ENCODE measurements at places on chromosomes 4 and X.

DNA sequence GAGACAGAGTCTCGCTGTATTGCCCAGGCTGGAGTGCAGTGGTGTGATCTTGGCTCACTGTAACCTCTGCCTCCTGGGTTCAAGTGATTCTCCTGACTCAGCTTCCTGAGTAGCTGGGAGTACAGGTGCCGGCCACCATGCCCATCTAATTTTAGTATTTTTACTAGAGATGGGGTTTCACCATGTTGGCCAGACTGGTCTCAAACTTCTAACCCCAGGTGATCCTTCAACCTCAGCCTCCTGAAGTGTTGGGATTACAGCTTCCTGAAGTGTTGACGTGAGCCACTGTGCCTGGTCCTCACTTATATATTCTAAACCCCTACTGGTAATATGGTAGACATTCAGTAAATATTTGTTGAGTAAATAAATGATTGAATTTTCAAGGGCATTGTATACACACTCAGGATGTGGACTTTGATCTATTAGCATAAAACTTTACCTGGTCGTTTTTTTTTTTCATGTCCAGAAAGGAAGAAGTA, 33.0 kb downstream of the MTHFD2L start:
- ATAC-seq: no peak

GRCh38 chr4:20254511-20255250, 3.0 kb downstream of the SLIT2 start:
- ATAC-seq: no peak

GRCh38 chrX:129717892-129718291, 20.9 kb upstream of the XPNPEP2 start:
- ATAC-seq: no peak

DNA sequence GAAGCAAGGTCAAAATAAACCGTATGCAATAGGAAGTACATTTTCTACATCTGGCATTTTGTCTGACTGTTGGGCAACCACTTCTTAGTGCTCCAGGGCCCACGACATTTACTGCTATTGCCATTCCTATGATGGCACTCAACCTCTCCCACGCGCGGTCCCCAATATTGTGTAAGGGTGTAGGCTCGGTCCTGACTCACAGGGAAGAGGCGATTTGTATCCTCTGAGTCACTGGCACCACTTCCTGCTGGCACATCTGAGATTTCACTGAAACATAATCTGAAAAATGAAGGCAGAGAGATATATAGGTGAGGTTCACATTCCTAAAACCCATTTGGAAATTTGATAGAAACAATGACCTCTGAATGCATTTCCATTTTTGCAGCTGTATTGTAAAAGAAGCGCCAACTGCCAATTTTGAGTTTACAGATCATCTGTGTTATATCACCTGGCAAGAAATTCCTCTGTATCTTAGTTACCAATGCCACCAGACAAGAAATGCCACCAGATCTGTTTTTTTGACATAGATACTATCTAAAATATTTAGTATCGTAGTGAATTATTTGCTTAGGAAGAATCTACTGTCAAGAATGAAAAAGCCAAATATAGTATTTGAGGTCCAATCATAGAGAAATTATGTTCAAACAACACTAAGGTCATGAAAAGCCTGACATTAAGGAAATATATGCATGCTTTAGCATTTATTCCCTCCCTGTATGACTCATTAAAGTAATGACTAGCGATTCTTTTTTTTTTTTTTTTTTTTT, 9.8 kb downstream of the EREG start:
- ATAC-seq: no peak

- no peak for ATAC-seq
Measured at GRCh38 chr4:94455081-94455480, 3.3 kb downstream of the PDLIM5 start.

DNA sequence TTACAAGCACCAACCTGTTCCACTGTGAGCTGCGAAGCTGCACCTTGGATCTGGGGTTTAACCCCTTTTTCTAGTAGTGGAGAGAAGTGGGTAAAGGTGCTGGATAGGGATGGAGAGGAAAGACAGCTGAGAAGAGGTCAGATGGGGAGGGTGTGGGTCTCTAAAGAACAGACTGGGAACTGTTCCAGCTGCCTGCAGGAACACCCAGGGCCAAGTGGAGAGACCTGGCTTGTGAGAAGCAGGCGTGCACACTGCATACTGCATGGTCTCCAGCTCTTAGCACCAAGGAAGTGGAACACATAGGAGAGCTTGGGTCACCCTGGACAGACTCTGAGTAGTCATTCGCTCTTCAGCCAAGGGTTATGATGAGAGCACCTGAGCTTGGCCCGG, 16.1 kb downstream of the BCOR start:
- no peak for ATAC-seq

- no peak for ATAC-seq
Measured at GRCh38 chrX:82775426-82775825, 732.7 kb upstream of the POU3F4 start.

DNA sequence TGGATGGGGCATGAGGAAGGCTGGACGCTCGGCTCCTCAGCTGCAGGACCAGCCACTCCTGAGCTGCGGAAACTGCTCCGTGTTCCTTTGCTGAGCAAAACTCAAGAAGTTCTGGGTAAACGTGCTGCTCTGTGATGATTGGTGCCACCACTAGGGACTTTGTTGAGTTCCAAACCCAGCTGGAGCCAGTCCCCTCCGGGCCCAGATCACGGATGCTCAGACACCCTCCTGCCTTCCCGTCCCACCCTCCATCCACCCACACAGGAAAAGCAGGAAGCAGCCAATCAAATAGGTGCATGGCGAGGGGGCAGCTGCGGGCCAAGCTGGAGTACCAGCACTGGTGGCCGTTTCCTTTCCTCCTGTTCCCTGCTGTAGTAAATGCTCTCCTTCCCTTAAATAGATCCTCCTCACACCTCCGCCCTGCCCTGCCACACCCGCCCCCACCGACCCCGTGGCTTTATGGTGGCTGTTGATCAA, 68.0 kb downstream of the ADRA2C start:
- ATAC-seq: no peak

DNA sequence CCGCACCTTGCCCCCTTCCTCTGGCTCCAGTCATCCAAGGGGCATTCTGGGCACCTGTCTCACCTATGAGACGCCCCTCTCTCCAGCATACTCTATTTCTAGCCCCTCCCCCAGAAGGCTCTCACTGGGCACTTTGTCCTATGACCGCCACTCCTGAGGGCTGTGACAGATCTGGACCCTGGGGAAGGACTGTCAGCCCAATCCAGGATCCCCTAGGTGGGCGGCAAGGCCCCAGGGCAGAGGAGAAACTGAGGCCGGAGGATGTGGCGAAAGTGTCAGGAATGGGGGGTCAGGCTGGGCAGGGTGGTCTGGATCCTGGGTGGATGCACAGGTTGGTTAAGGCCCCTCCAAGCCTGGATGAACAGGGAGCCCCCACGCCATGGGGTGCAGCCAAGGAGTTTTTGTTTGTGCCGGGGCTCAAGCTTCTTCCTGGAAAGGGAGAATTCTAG, 16.2 kb upstream of the NAT8L start:
- no peak for ATAC-seq

GRCh38 chr4:156197216-156197615, 243.6 kb upstream of the CTSO start:
- ATAC-seq: no peak

- ATAC-seq: no peak
Measured at GRCh38 chr4:139907001-139907809, 241.6 kb downstream of the MGST2 start.

DNA sequence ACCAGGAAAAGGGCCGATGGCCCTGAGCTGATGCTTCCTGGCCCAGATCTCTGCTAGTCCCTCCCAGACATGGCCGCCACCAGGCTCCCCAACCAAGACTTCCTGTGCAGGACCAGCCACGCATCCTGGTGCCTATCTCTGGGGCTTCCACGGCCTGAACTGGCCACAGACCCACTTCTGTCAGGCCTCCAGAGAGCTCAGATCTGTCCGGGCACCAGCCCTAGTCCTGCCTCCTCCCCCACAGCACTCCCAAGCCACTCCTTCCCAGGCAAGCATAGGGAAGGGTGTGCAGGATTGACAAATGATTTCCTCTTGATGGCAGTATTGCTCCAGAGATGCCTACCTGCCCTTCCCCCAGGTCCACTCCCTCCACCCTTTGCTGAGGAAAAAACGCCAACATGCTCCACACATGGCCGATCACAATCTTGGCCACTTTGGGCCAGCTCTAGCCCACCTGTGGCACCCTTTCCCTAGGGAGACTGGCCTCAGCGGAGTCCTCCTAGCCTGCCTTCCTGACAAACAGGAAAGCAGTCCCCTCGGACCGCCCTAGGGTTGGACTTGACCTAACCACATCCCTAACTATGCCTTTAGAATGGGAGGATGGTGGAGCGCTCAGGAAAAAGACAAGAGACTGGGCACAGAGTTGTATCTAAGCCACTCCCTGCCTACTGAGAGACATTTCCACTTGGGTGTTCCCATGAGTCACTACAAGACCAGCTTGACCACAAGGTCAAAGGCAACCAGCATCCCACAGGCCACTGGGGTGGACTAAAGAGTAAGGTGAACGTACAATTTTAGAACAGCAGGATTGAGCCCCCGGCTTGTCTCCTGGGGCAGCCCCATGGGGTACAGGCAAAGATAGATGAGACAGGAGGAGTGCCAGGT, 277.5 kb upstream of the AGTR2 start:
- no peak for ATAC-seq

DNA sequence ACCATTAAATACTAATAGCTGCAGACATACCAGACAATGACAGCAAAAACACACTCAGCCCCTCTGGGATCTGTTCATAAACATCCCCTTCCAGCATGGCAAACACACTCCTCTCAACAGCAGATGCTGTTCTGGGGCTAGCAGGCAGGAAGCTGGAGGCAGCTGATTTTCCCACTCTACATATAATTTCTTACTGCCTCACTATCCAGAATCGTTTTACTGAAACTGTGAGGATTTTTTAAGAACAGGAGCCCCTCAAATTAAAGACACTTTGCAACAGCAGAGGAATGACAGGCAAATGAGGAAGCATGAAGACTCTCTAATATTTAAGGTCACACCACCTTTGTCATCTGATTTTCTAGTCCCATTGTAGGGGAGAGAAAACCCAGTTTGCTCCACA, 2.2 kb downstream of the MAPK10 start:
- ATAC-seq: no peak

- ATAC-seq: no peak
Measured at GRCh38 chrX:80578517-80579105, 158.4 kb downstream of the TENT5D start.

GRCh38 chrX:48927123-48927522, 8.3 kb upstream of the PIM2 start:
- no peak for ATAC-seq

DNA sequence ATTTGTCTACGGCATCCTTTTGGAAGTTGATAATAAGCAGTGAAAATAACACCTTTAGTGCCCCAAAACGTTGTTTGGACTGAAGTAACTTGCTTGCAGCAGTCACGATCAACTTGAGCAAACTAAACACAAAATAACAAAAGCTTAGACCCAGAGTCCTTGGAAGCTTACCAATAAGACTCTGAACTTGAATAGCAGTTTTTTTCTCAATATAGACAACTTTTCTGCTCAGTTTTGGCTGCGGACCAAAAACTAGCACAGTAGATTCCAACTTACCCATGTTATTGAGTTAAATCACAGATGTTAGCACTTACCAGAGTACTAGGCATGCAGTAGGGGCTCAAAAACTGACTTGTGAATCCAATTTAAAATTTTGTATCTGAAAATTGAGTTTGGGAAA, 746.9 kb downstream of the PCDH19 start:
- no peak for ATAC-seq

DNA sequence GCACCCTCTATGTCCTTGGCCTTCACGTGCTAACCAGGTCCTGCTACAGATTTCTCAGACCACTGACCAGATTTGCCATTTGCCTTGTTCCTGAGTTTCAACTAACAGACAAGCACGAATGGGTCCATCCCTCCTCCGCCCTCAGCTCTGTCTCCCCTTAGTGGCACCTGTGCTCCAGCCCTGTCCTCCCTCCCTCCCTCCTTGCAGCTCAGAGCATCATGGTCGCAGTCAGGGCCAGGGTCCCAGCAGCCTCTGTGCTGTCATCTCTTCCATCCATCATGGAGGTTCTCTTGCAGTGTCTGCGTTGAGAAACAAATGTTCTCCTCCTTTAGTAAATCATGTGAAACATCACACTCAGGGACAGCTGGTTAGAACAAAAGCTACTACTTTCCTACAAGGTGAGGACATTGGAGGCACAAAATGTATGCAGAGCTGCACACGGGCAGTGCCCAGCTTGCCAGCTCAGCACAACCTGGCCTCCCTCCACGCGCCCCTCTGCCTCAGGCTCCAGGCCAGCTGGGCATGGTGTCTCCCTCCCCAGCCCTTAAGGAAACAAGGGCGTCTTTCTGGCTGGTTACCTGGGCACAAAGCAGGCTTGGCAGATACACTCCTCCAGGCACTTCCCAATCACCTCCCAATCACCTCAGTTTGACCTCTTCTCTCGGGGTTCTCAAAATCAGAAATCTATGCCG, 79.5 kb upstream of the ATP6AP2 start:
- no peak for ATAC-seq

- no peak for ATAC-seq
Measured at GRCh38 chr4:81635739-81636138, 164.0 kb upstream of the RASGEF1B start.

- ATAC-seq: no peak
Measured at GRCh38 chr4:124777007-124777406, 64.5 kb upstream of the ANKRD50 start.

DNA sequence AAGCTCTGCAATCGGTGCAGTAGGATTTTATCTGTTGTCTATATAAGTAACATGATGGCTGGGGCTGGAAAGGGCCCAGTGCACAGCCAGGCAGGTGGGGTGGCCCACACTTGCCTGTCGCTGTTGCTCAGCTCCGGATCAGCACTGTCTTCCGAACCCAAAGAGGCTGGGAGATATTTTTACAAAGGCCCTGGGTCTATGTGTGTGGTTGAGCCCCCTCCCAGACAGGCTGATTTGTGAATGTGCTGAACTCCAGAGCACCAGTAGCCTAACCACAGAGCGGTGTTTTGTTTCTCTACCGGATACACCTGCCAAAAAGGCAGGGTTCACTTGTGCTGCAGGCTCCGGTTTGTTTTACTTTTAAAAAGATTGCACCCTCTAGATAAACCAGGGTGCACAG, 33.5 kb upstream of the CHRNA9 start:
- peak; percentile 49 for ATAC-seq

GRCh38 chr4:25862411-25863346, at the start of gene SEL1L3:
TSS of gene SEL1L3 (minus strand) at chr4:25862988. CDS start at chr4:25862836, 152 bp downstream.
- ATAC-seq: peak; percentile 34

- ATAC-seq: no peak
Measured at GRCh38 chr4:39559626-39560025, 32.4 kb upstream of the UGDH start.

DNA sequence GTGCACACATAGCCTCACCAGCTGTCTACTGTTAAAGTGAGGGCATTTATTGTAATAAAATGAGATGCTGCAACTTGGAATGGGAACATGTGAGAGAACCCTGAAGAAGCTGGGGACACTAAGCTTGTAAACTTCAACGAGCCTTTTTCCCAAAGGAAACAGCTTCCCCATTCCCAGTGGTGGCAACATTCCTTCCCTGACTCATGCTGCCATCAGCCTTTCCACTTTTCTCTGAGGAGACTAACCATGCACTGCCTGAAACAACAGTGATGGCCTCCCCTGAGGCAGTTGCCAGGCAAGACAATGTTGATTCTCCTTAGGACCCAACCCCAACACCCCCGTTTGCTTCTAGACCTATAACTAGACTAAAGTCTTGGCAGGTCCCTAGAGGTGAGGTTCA, 928.3 kb downstream of the GLUD2 start:
- no peak for ATAC-seq
